ENCODE measurements at places on chromosomes 6 and 20.

- DNase-seq, result no peak
These were observed 167.5 kb downstream of the SLC16A10 start for GRCh38 chr6:111254779-111255166.

- no peak for DNase-seq
These were observed 3.8 kb downstream of the NOTCH4 start for GRCh38 chr6:32220021-32220420.

GRCh38 chr6:52504782-52505136, 72.1 kb downstream of the TRAM2 start:
- DNase-seq, result no peak

- no peak for DNase-seq
These were observed 177.2 kb upstream of the DTNBP1 start for GRCh38 chr6:15839969-15840541.

GRCh38 chr6:150272976-150273315, 95.9 kb upstream of the IYD start:
- DNase-seq, result no peak

All from RKO (cell line).